ENCODE measurements at places on chromosomes 3 and 15.
A peak's percentile ranks its signal among the peaks of the same experiment; 100 is the strongest.

DNA sequence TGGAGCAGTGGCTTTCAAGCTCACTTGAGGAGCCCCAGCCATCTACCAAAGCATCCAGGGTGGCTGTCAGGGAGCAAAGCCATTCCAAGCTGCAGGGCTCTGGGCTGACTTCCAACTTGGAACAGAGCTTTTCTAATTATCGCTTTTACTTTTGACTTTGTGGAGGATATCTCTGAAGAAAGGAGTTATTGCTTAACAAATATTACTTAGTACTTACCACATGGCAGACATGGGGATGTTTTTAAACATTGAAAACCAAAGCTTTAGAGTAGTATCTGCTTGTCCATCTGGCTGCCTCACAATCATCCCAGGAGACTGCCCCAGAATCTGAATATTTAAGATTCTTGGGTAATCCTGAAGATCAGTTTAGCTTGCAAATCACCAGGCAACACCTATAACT, 8.9 kb downstream of the TAGLN3 start:
- DNase-seq, result no peak

GRCh38 chr3:89314454-89315098, 207.2 kb downstream of the EPHA3 start:
- no peak for DNase-seq

DNA sequence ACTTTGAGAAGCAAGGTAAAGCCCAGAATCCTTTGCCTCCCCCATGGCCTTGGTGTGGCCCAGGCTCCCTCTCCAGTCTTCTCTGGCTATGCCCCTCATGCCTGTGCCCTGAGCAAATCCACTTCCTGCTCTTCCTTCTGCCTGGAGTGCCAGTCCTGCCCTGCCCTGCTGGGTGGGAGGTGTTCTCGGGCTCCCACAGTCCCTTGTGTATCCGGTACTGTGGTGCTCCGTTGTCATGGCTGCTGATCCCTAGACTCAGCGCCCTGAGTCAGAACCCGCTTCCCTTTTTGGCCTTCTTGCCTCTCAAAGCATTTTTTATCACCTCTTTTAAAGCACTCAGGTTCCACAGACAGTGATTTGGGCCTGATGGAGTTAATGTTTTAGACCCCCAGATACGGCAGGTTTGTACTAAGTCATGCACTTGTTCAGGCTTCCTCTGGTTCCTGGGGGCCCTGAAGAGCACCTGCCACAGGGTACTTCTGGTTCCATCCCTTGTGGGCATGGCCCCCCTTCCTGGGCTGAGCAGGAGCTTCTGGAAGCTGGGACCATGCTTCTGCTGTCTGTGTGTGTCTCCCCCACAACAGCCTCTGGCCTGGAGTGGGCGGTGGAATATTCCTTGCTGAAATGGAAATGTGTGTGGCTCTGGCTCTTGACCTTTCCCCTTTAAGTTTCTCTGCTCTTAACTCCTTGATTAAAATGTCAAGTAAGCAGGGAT, 29.6 kb upstream of the ADAMTS7 start:
- DNase-seq, result no peak

GRCh38 chr3:168598250-168598649, 502.5 kb upstream of the GOLIM4 start:
- no peak for DNase-seq

DNA sequence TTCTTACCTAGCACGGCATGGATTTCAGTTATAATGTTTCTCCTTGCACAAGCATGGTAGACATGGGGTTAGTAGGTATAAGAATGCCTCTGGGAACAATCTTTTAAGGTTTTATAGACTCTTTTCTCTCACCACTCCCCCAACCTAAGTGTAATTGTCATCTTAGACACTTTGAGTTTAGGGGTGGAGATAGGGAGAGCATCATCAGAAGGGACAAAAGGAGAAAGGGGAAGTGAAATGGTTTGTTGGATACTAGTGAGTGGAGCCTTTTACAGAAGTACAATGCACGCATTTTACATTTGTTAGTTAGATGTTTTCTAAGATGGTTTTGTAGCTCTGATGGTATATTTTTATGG, 189.2 kb downstream of the TP63 start:
- no peak for DNase-seq

GRCh38 chr15:68818769-68819494, 1.8 kb downstream of the ANP32A start:
- peak; percentile 36 for DNase-seq

DNA sequence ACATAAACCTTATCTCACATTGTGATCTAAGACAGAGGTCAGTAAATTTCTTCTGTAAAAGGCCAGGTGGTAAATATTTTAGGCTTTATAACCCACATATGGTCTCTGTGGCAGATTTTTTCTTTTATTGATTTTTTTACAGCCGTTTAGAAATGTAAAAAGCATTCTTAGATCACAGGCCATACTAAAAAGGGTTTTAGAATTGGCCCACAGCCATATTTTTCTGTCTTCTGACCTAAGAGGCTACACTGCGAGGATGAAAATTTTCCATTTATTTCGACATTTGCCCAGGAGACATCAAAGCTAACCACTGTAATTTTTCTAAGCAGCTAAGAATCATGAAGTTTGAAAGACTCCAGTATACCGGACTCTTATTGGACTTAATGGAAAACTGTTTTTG, 377.2 kb upstream of the SGO1 start:
- DNase-seq, result no peak

DNA sequence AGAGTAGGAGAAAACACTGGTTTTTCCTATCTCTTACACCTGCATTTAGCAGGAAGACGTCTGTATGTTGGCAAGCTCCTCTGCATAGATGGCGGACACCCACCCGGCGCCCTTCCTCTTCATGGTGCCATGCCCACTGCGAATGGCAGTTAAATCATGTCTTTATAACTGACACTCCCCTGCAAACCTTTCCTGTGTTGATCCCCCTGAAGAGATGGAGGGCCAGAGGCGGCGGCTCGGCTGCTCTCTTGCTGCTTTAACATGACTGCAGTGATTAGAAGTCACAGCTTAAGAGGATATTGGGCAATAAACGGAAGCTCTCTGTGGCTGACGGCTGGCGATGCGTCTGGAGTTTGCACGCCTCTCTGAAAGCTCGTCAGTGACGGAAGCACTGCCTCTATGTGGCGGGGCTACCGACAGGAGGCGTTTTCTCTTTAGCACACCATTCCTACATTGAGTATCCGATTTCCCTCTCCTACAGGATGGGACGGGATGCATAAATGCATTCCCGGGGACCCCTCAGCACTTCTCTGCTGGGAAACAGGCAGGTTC, 25.5 kb upstream of the SNRPA1 start:
- peak; percentile 47 for DNase-seq

- no peak for DNase-seq
Measured at GRCh38 chr15:90291679-90292356, 26.3 kb downstream of the NGRN start.

DNA sequence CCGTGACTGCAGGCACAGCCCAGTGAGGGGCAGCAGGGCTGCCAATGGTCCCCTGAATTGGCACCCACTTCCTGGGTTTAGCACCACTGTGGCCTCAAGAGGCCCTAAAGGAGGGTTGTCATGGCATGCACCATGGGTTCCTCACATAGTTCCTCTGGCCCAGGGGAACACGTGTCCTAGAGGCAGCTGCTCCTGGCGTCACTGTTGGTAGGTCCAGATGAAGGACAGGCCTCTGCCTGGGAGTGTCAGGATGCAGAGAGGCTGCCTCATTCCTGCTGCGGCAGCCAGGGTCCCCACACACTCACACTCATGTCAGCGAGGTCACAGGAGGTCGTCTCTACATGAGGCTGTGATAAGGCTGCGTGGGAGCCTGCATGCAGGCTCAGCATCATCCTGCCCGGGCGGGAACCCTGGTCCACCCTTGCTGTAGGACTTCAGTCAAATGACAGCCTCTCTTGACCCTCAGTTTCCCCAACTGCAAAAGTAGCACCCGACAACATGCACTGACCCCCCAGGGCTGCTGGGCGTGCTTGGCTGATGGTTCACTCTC, 26.1 kb upstream of the SFMBT1 start:
- DNase-seq, result no peak

GRCh38 chr15:67775998-67776397, 49.3 kb upstream of the SKOR1 start:
- DNase-seq, result no peak

DNA sequence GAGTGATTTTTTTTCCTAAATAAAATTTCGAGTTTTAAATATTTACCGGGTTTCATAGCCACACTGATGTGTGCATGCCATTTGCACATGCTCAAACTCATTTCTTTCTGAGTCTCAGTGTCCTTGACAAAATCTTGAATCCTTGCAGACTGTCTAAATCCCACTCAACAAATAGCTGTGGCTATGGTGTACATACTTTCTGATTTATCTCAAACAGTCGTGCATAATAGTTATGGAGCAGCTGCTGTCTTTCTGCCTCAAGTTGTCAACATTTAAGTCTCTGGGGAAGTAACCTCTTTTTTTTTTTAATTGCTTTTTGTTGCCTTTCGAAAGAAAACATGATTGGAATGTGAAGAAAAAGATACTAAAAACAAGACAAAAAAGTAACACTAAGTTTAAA, 52.8 kb upstream of the UTS2B start:
- no peak for DNase-seq

DNA sequence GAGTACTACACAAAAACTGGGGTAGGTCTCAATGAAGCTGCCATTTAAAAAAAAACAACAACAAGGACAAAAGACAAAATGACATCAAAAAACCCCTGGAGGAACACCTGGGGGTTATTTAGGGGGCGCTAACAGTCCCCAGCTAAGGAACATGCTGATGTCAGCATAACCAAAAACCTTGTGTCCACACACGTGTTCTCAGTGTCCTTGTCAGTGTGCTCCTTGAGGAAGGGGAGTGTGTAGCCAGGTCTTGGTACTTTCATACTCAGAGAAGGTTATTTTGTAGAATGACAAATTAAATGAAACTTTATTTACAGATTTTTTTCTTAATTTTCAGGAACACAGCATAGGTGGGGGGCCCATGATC, 31.2 kb upstream of the CLRN1 start:
- DNase-seq, result no peak

DNA sequence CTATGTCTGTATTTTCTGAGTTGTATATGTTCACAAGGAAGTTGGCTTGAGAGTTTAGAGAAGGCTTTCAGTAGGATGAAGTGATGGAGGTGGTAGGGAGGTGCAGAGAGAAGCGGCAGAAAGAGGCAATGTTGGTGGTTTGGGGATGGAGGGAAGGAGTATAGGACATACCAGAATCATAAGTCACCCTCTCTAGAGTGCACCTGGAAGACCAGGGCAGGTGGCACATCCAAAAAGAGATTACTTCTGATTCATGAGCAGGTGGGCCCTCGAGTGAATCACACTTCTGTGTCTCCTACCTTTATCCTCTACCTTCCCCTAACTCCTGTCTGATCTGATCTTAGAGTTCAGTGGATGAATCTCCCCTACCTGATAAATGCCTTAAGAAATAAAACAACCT, 41.8 kb upstream of the MRPL3 start:
- DNase-seq, result no peak

GRCh38 chr3:97655971-97656370, 108.6 kb upstream of the ARL6 start:
- no peak for DNase-seq

DNA sequence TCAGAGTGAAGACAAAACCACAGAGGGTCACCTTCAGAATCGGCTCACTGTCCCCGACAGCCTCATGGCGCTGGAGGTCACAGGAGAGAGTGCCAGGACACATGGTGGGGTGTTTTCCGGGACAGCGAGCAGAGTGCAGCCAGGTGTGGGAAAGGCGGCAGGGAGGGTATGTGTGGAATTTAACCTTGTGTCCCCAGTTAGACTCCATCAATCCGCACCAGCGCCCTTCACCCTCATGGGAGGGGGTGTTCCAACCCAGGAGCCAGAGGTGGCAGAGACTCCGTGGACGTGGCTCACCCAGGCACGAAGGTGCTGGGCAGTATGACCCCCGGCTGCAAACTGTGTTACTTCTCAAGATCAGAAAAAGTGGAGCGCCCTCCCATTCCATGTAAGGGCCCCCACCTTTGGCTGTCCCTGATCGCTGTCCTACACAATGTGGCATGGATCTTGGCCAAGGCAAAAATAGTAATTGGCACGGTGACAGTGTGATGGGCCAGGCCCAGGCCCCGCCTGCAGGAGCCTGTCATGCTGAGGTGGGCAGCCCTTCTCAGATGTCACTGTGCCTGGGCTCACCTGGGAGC, 190.3 kb downstream of the XXYLT1 start:
- no peak for DNase-seq

GRCh38 chr15:66933932-66934867, 131.2 kb upstream of the SMAD3 start:
- no peak for DNase-seq

DNA sequence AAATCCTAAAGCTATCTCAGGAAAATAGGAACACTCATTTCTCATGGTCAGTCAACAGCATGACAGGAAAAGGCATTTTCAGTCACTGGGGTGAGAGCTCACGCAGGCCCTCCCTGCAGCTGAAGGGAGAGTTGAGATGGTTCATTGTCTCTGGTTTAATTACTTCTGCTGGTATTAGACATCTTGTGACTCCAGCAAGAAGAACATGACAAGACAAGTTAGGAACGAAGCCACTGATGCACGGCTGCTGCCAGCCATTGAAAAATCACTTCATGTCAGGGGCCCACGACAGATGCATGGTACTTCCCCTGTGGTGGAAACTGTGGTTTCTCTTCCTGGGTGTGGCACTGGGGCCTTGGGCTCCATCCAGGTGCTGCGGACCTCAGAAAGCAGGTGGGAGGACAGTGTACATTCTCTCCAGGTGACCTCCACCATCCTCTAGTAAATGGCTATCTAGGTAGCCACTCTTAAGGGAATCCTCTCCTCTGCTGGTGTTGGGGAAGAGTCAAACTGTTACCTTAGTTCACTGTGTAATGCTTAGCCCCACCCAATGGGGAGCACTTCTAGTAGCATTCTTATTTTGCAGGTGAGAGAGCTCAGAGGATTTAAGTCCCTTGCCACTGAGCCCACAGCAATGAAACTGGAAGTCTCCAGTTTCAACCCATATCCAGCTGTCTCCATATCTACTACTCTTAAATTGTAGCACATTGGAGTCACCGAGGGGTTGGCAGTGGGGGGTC, 274.2 kb downstream of the LRTM1 start:
- no peak for DNase-seq

GRCh38 chr3:151526757-151527156, 65.9 kb upstream of the IGSF10 start:
- DNase-seq, result no peak

DNA sequence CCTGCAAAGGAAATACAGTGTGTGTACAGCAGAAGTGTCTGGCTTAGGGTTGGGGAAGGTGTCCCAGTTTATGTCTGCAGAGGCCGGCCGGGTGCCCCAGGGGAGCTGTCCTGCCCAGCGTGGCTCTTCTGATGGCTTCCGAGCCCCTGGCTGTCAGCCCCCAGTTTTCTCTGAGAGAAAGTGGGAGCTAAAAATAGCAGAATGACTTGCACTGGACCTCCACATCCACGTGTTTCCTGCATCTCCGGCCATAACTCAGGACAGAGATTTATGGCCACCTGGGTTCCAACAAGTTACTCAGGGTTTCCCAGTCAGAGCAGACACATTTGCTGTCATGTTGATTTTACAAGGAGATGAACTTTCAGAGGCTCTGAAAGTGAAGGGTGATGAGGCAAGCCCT, 192.0 kb downstream of the ATP10A start:
- DNase-seq, result no peak
